ENCODE measurements at places on chromosomes 6 and 20.

- no peak for DNase-seq
Observed at GRCh38 chr6:79551401-79551800, 14.2 kb upstream of the LCA5 start.

GRCh38 chr6:137389150-137389704, 105.0 kb downstream of the OLIG3 start:
- DNase-seq: no peak

- no peak for DNase-seq
Observed at GRCh38 chr6:25692472-25692871, 40.5 kb downstream of the SCGN start.

GRCh38 chr6:84763003-84763885, 1.2 kb downstream of the TBX18 start:
- DNase-seq: peak; percentile 91

DNA sequence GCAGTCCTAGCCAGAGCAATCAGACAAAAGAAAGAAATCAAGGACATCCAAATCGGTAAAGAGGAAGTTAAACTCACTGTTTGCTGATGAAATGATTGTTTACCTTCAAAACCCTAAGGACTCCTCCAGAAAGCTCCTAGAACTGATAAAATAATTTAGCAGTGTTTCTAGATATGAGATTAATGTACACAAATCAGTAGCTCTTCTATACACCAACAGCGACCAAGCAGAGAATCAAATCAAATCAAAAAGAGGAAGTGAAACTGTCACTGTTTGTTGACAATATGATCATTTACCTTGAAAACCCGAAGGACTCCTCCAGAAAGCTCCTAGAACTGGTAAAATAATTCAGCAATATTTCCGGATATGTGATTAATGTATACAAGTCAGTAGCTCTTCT, 21.7 kb downstream of the SERPINB9 start:
- DNase-seq: no peak

DNA sequence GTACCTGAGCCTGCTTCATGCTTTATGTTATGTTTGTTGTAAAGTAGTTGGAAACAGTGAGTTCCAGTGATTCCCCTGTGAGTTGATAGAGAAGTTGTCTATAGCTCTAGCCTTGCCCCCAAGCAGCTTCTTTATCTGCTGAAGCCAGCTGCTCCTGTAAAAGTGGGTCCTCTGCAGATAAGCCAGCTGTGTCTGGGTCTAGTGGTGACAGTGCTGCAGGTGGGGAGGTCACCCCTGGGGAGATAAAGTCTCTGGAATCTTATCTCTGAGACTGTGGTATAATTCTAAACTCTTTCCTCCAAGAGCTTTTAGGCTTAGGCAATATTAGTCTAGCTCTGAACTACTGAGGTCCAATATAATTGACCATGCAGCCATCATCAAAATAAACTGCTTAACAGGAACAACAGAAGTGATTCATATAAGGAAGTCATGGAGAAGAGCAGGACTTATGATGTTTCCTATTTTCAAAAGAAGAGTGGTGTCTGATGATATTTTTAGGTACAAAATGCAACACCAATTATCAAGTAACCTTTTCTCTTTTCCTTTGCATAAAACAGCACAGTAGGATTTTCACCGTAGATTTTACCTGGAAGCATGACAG, 44.2 kb upstream of the TMEM217 start:
- DNase-seq: no peak

GRCh38 chr20:47847884-47848485, 62.7 kb upstream of the SULF2 start:
- DNase-seq: no peak

DNA sequence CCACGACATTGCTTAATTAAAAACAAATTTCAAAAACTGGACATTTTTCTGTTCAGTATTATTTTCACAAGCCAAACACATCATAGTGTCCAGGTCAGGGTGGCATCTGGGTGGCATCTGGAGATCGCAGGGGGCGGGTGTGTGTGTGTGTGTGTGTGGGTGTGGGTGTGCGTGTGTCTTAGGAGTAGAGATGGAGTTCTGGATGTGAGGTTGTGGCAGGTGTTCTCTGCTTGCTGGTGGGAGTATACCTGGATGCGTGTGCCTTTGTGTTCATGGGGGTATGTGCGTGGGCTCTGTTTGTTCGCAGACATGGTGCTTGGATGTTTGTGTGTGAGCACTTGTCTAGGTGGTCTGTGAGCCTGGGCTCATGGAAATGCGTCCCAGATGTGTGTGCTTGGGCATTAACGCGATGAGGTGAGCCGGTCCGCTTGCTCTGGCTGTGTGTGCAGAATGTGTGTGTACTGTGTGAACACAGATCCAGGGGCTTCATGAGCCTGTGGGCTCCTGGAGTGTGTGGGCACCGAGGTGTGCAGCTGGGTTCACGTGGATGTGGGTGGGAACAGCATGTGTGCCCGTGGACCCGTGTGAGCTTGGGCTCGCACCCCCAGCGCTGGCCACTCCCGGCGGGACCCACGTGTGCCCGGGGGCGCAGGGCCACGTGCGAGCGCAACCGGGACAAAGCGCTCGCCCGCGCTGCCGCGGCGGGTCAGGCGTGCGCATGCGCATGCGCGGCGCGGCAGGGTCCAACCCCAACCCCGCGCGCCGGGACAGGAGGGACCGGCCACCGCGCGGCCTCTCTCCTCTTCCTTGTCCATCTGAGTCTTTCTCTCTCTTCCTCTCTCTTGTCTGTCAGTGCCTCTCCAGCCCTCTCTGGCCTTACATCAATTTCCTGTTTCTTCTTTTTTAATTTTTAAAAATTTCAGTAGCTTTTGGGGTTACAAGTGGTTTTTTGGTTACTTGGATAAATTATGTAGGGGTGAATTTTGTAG, 60.4 kb downstream of the SRC start:
- DNase-seq: peak; percentile 95
